ENCODE measurements at places on chromosomes 2 and 18.

DNA sequence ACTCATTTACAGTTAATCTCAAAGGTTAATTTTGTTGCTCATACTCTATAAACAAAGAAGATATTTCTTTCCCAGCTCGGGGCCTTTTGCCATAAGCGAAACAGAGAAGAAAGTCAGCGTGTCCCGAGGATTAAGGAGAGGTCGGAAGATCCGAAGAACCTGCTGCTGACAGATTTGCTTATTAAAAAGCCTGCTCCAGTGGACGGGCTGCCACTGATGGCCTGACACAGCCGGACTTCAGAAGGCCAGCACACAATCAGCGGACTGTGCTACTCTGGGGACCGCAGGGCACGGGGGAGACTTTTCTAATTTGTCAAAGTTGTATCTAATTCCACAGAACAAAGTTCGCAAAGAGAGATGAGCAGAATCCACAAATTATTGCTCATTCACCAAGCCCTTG is 315.4 kb downstream of the ETAA1 start:
- no peak for DNase-seq

DNA sequence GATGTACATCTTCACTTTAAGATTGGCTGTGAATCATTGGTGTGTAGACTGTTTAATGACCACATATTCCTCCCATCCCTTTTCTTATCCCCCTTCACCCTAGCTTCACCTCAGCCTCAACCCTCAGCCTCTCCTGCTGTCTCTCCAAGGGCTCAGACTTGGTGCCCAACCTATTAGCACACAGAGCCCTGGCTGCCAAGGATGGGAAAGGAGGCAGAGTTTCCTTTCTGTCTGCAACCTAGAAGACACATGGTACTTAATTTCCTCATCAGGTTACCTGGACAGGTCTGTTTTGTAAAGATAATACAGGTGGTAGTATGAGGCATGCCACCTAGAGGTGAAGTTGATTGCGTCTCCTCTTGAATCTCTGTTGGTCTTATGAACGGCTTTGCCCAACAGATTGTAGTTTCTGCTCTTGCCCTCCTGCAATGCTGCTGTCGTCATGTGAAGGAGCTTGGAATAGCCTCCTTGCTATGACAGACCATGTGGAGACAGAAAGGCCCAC is 44.5 kb upstream of the RMND5A start:
- no peak for DNase-seq

- DNase-seq: no peak
Measured at GRCh38 chr2:235725016-235725489, 231.2 kb downstream of the AGAP1 start.

GRCh38 chr2:148832637-148833036 is 42.4 kb upstream of the KIF5C start:
- no peak for DNase-seq

GRCh38 chr2:155266583-155266982 is 568.1 kb downstream of the KCNJ3 start:
- DNase-seq: no peak

DNA sequence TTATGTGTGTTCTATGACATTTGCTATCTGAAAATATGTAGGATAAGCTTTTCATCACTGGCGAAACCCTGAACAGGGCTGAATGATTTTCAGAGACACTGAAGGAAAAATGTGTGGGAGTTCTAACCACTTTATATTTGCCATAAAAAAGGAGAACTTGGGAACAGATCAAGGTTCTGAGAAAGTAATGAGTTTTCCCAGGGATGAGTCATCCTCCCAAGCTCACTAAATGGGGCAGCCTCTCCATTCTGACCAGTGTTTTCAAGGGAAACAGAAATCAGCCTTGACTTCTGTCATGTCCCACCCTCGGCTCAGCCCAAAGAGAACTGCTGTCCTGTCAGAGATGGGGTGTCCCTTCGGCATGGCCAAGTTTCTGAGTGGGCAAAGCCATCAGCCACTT is 2109.8 kb upstream of the CELF4 start:
- no peak for DNase-seq

GRCh38 chr2:119250718-119251290 is 27.2 kb downstream of the STEAP3 start:
- DNase-seq: no peak

DNA sequence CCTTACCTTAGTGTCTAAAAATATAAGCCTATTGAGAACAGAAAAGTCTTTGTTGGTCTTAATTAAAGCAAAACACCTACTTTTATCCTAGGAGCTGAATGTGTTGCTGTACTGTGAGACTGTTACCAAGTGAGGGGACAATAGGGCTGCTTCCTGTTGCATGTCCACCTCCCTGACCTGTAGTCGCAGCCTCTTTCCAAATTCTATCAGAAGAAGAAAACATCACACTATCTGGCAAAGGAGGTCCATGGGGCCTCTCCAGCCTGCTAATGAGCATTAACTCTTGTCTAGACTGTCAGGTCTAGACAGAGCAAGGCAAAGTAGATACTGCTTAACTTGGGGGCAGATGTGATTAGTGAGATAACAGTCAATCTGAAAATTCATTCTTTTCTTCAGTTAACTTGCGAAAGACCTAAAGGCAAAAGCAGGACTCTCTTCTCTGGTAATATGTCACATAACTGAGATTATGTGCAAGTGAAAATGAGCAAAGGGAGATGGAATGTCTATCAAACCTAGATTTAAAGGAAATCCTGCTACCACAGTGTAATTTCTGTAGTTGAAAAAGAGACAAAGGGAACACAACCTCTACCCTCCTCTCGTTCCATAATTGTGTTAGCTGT is 66.9 kb downstream of the CDH20 start:
- no peak for DNase-seq
